ENCODE measurements at places on chromosomes 7 and 10.

DNA sequence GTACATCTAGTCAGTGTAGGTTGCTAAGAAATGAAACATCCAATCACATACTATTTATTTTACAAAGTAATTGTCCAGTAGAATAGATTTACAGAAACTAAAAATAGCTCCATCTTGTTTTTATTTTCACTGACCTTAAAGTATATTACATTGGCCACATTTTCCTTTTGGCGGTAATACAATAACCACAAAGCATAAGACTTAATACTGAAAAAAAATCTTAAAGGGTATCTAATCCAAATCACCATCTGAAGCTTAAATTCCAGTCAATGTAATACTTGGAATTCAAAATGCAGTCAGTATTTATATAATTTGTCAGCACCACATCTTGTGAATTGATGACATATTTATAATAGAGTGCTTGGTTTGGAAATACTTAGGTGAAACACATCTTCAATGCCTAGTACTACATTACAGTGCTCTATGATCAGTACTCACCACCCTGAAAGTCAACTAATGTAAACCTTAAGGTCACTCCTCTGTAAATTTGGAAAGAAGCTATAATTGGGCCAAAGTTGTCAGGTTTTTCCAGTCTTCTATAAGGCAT lies 8.9 kb downstream of the ANKMY2 start:
- no peak for DNase-seq

GRCh38 chr7:17947620-17948019 lies 7.3 kb upstream of the SNX13 start:
- no peak for DNase-seq

DNA sequence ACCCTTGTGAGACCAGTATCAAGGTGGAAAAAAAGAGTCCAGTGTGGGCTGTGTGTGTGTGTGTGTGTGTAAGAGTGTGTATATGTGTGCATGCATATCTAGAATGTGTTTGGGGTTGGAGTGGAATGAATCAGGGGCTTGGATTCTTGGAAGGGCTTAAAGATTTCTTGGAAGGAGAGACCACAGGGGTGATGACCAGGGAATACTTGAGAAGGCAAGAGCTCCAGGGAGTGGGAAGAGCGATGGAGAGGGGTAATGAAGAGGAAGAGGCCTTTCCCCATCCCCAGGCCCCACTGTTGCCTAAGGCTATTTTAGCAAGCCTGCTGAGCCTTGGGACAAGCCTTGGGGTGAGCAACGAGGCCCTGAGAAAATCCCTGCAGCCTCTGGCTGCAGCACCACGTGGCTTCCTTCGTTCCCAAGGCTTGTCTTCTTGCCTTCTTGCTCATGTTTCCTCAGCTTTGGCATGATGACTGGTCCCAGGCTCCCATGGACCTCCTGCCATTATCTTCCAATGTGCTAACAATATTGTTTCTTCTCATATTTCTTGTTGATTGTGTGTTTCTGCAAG lies 663.4 kb downstream of the INHBA start:
- no peak for DNase-seq

DNA sequence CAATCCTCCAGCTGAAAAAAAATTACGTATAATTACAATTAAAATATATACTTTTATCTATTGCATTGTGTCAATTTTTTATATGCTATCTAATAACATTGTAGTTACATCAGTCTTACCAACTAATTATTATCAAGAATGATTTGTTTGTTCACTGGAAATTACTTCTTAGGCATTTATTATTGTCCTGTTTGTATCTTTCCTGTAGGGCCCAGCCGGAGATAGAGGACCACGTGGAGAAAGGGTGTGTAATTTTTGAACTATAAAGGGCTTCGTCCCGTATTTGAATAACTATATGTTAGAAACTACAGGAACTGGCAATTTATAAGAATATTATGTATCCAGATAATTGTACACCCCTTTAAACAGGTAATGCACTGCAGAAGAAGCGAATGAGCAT lies 4.1 kb downstream of the COL1A2 start:
- no peak for DNase-seq

- DNase-seq: no peak
These were observed 49.3 kb downstream of the COL28A1 start for GRCh38 chr7:7486362-7486761.

DNA sequence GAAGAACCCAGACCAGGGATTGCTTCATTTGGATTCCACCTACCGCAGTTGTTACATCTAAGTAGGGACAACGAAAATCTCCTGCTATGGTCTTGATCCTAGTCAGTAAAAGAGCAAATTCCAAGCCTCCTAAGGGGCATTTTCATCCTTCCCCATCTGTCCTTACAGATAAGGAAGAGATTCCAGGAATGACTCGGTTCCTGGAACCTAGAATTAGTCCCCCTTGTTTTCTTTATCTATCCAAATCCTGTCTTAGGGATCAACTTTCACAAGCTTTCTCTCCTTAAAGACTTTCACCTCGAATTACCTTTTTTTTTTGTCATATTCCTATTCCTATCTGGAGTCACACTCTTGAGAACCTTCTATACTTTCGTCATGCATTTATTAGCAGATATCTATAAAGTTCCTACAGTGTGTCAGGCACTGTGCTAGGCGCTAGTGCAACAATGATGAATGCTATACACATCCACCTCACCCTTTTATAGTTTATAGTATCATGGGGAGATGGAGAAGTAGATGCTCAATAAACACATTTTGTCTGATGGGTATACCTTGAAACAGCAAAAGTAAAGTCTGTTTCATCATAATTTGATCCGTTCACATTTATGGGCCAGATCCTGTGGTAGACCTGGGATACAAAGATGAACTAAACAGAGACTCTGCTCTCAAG lies 39.2 kb downstream of the LAMB4 start:
- DNase-seq: no peak

DNA sequence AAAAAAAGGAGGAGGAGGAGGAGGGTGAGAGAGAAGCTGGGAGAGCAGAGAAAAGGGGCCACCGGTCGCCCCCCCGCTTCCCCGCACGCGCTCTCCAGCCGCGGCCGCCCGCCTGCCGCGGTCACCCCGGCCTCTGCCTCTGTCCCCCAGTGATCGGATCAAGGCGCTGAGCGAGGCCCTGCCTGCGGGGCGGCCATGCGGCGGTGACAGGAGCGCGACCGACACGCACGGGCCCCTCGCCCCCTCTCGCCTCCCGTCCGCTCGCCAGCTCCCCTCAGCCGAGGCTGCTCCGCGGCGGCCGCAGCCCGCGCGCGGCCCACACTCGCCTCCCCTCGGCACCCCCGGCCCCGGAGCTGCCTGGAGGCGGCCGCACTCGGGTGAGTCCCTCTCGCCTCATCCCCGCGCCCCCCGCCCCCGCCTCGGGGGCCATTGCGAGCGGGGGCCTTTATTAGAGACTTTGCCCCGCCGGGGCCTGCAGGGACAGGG lies at the start of gene GTF2I:
Gene GTF2I, plus strand, starts transcription at position 27 of the 486 bp plus-strand sequence. CDS start 31,411 bp downstream, outside the sequence.
- no peak for DNase-seq

DNA sequence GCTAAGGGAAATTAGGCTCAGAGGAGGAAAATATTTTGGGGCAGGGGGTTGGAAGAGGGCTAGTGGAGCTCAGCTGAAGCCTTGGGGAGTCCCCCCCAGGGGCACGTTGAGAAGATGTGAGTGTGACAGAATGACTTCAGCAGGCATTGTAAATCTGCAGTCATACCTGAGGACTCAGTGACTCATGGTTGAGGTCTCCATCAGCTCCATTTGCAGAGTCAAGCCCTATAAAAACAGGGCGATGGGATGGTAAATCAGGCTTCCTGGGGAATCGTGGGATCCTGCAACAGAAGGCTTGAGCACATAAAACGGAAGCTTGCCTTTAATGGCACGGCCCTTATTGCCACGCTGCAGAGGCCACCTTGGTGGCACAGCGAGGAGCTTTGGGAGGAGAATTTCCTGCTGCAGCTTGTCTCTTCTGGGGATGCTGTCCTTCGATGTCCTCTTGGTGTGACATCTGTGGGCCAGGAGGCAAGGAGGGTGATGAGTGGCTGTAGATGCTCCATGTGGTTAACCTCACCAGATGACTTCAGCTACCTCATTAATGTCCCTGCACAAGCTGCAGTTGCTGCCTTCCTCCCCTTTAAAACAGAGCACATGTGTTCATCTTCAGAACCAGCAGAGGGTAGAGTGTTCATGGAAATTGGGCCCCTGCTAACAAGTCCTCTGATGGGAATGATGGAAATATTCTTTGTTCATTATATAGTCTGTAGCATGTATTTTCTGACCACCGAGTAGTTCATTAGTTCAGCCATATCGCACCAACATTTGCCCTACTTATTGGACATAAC lies 285.9 kb downstream of the LRMDA start:
- no peak for DNase-seq
